NCI-H524 treated with DMSO at 0.1 percent for 48 hours (cell line): ENCODE measurements at places on chromosomes 5 and 9.

GRCh38 chr5:40831346-40832210 is 3.4 kb downstream of the RPL37 start:
- no peak for DNase-seq

GRCh38 chr9:100303747-100304146 is 49.0 kb downstream of the TEX10 start:
- no peak for DNase-seq

GRCh38 chr5:124572971-124573370 is 173.5 kb downstream of the ZNF608 start:
- DNase-seq, result no peak

DNA sequence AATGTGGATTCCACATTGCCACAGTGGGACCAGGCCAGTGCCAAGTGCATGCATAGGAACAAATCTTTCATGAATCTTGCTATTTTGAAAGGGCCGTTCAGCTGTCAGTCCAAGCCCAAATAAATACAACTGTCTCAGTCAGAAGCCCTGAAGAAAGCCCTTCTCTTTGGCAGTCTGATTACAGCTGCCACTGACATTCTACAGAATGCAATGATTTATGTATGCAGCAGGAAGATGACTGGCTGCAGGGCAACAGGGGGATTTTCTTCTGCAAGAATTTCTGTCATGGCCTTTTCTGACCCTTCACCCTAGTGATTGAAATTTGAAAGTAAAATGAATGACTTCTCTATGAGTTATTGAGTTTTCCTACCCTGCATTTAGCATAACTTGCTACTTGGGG is 86.7 kb upstream of the FER start:
- no peak for DNase-seq

DNA sequence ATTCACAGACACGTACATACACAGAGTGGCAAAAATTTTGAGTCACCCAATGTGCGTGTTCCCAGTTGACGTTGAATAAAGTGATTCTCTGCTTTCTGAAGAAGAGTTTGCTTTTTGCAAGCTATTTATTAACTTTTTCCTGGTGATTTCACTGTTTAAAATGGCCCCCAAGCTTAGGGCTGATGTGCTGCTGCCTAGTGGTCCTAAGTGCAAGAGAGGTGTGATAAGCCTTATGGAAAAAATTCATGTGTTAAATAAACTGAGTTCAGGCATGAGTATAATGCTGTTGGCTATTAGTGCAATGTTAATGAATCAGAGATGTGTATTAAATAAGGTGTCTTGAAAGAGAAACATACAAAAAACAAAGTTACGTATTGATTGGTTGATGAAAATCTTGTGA is 16.9 kb downstream of the CSNK1G3 start:
- DNase-seq, result no peak

- no peak for DNase-seq
Observed at GRCh38 chr5:10467281-10468198, 25.9 kb downstream of the ROPN1L start.

GRCh38 chr5:77960305-77960704 is 184.2 kb upstream of the TBCA start:
- DNase-seq, result no peak

- no peak for DNase-seq
Observed at GRCh38 chr5:179436321-179437122, 91.3 kb upstream of the ADAMTS2 start.

- DNase-seq, result no peak
Observed at GRCh38 chr9:98039607-98040017, 16.9 kb upstream of the NANS start.

- DNase-seq, result no peak
Observed at GRCh38 chr9:92534204-92534603, 1.6 kb downstream of the ECM2 start.

GRCh38 chr5:68015381-68016302 is 199.9 kb upstream of the PIK3R1 start:
- no peak for DNase-seq

GRCh38 chr5:145220481-145220880 is 614.7 kb downstream of the PRELID2 start:
- DNase-seq, result no peak

GRCh38 chr5:180495292-180495691 is 1.1 kb downstream of the CNOT6 start:
- DNase-seq, result no peak

DNA sequence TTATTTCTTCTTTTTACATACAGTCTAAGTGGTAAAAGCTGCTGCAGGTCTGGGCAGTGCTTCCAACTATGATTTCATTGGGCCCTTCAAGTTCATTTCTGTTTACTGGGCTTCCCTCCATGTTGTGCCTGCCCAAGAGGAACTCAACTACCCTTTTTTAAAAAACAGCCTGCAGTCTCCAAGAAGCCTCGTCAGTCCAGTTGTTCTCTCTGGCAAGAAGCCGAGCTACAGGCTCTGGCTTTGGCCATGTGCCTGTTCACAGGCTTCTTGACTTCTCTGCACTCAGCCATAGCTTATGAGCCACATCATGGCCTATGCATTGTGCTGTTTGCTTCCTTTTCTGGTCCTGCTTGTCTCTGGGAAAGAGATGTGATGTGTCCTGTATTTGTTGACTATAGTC is 119.7 kb upstream of the PJA2 start:
- DNase-seq, result no peak

GRCh38 chr9:121353241-121354061 is 16.6 kb downstream of the STOM start:
- DNase-seq, result no peak

DNA sequence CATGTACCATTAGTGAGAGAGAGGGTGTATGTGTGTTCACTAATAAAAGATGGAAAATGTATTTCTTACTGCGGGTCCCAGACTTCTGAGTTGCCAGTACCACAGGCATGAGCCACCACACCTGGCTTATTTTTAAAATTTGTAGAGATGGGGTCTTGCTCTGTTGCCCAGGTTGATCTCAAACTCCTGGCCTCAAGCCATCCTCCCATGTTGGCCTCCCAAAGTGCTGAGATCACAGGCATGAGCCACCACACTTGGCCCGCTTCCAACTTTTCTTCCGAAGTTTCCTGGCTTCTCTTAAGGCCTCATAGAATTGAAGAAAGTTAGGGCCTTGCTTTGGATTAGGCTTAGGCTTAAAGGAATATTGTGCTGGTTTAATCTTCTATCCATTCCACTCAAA is 40.4 kb upstream of the F2RL2 start:
- no peak for DNase-seq

- DNase-seq, result no peak
Observed at GRCh38 chr5:77662635-77663034, 24.1 kb upstream of the OTP start.

GRCh38 chr9:93480728-93481324 is 27.4 kb upstream of the FAM120AOS start:
- no peak for DNase-seq

DNA sequence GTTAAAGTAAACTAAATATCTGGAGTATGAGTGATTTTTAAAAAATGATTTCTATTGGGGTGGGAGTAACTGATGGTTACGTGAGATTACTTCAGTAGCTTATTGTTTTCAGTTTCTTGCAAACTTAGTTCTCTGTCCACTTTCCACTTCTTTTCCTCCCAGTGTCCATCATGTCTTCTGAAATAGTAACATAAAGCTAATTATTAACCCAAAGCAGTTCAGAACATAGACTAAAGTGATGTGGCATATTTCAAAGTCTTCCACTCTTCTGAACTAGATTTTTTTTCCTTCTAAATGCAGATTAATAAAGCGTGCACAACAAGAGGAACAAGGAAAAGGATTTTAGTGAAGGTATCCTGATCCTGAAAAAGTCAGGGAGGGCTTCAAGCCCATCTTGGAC is 114.1 kb downstream of the MAN2A1 start:
- DNase-seq, result no peak

- DNase-seq, result peak; percentile 35
Observed at GRCh38 chr9:130835441-130836298, 616 bp downstream of the ABL1 start.

DNA sequence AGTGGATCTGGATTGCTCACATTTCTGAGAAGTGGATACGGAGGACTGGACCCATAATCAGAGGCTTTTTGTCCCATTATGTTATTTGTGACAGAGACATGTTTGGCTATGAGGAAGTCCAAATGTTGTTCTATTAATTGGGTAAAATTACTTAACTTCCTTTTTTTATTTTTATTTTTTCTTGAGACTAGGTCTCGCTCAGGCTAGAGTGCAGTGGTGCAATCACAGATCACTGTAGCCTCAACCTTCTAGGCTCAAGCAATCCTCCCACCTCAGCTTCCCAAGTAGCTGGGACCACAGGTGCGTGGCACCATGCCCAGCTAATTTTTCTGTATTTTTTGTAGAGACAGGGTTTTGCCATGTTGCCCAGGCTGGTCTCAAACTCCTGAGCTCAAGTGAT is 11.9 kb upstream of the PGGT1B start:
- DNase-seq, result no peak

DNA sequence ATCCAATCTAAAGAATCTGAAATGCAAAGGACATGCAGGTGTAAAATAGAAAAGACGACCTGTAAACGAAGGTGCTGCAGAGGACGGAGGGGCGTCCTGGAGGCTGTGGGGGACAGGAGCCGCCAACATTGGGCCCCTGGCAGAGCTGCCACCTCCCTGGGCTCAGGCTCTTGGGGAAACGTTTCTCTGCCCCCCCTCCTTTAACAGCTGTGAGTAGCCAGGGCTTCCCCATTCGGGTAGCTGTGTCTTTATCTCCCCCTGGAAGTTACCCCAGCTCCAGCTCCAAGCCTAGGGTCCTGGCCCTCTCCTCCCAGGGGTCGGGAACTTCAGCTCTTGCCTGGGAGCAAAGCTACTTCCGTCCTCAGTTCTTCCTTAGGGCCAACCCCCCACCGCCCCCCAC is 51.5 kb downstream of the PSD2 start:
- no peak for DNase-seq

DNA sequence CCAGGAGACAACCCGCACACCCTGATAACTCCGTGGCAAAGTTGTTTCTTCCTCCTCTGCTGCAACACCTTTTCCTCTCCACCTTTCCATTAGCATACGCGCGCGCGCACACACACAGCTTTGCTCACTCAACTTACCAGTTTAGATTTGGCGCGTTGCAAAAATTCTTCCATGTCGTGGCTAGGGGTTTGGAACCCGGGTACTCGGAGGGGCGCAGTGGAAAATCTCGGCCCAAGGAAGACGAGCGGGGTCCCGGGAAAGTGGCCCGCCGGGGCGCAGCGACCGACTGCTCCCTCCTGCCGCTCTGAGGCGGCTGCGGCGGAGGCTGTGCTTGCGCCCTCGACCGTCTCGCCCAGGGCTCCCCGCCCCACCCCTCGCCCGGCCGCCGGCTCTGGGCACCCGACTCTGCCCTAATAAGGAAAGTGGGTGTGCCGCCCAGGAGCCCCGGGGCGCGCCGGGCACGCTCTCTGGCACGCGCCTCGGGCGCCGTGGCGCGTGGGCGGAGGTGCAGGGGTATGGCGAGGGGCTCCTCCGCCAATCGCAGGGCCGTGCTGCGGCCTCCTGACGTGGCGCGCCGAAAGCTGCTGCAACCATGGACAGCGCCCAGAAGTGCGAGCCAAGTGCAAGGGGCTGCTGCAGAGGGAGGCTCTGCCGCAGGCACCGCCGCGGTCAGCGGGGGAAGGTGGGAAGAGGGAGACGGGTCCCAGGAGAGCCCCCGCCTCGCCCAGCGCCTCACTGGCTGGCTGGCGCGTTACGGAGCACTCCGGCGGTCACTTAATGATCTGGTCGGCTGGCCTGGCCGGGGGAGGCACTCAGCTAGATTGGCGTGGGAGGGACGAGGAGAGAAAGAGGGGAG is at the start of gene PRUNE2:
Gene PRUNE2, minus strand, starts transcription at position 324 of the 856 bp plus-strand sequence. Its CDS starts 151 bp downstream, at position 173.
- no peak for DNase-seq

- no peak for DNase-seq
Observed at GRCh38 chr9:79877943-79878602, 306.3 kb downstream of the TLE4 start.

DNA sequence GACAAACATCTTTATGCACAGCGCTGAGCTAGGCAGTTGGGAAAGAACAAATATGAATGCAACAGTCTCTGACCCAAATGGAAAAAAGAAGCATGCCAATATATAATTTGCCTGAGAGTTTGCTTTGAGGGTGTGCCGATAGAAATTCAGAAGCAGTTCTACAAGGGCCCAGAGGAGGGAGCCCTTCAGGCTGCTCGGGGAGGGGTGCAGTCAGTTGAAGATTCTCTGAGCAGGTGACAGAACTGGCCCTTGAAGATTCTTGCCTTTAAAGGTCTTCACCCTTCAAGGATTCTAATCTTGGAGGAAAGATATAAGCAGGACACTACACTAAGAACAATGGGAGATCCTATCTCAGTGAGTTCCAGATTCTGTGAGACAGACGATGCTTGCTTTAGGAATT is 3.7 kb upstream of the PAPPA start:
- no peak for DNase-seq

GRCh38 chr5:66553916-66554575 is 42.1 kb upstream of the MAST4 start:
- DNase-seq, result no peak

DNA sequence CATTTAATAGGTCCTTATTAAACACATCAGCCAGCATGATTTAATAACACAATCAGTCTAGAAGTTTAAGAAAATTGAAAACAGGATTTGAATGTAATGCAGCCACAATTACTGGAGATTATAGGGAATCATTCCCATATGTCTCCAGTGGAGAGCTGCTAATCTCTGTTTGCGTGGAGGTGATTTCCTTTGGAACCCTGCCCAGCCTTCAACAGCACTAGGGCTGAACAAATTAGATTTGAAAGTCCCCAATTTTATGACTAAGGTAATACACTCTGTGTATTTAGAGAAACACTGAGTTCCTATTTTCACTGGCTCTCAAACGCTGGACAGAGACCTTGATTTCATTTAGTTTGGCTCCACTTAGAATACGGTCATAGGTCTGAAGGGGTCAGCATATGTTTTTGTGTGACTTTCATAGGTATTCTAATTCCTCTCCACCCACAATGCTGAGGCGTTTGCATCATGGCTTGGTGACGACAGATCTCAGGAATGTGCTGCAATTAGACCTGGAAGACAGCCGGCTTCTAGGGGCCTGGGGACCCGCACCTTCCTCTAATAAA is 508.3 kb downstream of the EBF1 start:
- DNase-seq, result peak; percentile 68

GRCh38 chr9:68643901-68644809 is 60.9 kb upstream of the PIP5K1B start:
- no peak for DNase-seq

DNA sequence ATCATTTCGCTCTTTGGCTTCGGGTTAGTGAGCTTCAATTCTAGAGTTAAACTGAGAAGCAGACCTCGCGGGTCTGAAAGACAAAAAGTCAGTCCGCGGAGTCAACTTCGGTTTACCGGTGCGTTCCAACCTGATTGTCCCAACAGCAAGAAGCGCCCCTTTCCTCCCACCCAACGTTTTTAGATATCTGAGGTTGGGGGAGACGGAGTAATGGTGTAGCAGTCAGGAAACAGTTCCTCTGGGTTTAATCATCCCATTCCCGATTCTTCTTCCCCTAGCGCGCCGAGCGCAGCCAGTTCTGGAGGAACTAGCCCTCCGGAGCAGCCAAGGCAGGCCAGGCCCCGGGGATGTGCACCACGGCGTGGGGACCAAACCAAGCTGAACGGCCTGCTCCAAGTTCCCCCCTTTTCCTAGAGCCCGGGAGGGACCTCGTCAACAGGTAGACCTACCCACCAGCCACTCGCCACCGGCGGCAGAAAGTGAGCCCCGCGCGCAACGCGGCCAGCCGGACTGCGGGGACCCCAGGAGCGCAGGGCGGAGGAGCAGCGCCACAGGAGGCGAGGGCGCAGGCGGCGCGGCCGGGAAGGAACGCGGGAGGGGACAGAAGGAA is 622 bp upstream of the ISL1 start:
- DNase-seq, result no peak

GRCh38 chr5:37738057-37738691 is 101.7 kb downstream of the GDNF start:
- no peak for DNase-seq
